ENCODE measurements at places on chromosomes 7 and 10. TPM values are rescaled to one million over a fixed set of nuclear protein-coding genes. Genes with fewer than 3 reads are reported as not detected.

- no peak for DNase-seq
- no peak overlapping the region for H3K4me3 ChIP-seq
- no peak overlapping the region for H3K27ac ChIP-seq
- no peaks in the 10 kb centered on the region for H3K4me1 ChIP-seq
- H3K27me3 ChIP-seq: no peaks in the 10 kb centered on the region
These were observed 144.6 kb downstream of the NRCAM start for GRCh38 chr7:108311446-108312168.

- H3K27ac ChIP-seq: peak overlapping the region; percentile 33
- H3K4me3 ChIP-seq: no peak overlapping the region
- H3K36me3 ChIP-seq: no peaks in the 10 kb centered on the region
- DNase-seq: peak; percentile 42
- no peaks in the 10 kb centered on the region for H3K27me3 ChIP-seq
These were observed 297.2 kb downstream of the RPS24 start for GRCh38 chr10:78330884-78331283.

GRCh38 chr10:133520193-133520738 lies 6.9 kb upstream of the CYP2E1 start:
- H3K4me1 ChIP-seq: peaks cover 7% of the 10 kb centered on the region
- peak overlapping the region; percentile 13 for H3K4me3 ChIP-seq
- no peaks in the 10 kb centered on the region for H3K36me3 ChIP-seq
- no peak overlapping the region for H3K27ac ChIP-seq
- no peak for DNase-seq

GRCh38 chr7:141551094-141551781 lies at the start of gene AGK:
Gene AGK (plus strand): TSS chr7:141551410. CDS start chr7:141555467, 4,057 bp downstream.
- H3K27me3 ChIP-seq: no peaks in the 10 kb centered on the region
- H3K36me3 ChIP-seq: peaks cover 7% of the 10 kb centered on the region
- H3K4me3 ChIP-seq: peak within 1 kb of the TSS; percentile 95
- H3K4me1 ChIP-seq: no peaks in the 10 kb centered on the region

DNA sequence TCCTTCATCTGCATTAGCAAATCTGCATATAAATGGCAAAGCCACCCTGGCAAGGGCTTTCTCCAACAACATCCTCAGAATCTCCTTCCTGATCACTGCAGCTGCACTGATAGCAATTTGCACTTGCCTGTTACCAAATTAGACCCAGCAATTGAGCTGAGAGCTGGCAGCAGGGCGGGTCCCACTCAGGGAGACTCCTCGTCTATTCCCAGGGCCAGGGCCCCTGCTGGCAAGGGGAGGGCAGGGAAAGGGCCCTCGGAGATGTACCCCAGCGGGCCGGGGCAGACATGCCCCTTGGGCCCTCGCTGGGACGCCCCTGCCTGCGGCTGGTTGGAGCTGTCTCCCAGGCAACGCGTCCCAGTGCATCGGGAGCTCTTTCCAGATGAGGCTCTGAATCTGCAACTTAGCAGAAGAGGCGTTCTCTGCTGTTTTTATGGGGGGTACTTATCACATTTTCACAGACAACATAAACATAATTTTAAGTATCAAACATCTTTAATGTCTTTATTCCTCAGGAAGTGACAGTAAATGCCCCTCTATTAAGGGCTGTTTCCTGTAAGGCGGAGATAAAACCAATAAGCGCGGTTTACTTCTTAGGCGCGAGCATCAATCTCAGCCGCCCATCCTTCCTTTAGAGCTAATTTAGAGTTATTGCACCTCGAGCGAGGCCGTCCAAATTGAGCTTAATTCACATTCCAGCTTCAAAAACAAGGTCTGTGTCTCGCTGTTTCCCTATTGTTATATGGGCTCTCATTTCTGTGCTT lies 249.0 kb upstream of the PPP2R2D start:
- H3K27me3 ChIP-seq: no peaks in the 10 kb centered on the region
- no peak overlapping the region for H3K4me3 ChIP-seq
- no peaks in the 10 kb centered on the region for H3K4me1 ChIP-seq
- no peaks in the 10 kb centered on the region for H3K36me3 ChIP-seq

DNA sequence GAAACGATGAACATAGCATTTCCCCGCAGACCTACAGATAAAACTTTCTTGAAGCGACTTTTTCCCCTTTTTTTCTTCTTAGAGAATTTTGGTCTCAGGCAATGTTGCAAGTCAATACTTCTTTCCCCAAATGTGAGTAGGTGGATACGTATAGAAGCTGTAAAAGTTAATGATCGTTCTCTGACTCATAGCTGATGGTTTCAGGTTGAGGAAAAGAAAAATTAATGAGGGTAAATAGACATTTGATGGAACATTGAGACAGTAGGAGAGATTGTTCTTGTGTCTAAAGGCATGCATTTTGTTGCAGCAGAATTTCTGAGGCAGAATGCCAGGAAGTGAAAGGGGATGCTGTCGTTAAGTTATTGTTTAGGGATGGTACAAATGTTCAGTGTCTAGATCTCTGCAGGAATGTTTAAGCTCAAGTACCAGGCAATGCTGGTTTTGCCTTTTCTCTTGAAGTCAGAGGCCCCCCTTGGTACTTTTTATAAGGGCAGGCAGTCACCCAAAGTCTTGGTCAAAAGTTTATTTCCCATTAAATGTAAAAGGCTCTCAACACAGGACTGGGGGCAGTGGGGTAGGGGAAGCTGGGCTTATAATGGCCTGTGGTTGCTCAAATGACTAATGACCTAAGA lies 9.3 kb downstream of the TCF7L2 start:
- no peaks in the 10 kb centered on the region for H3K4me1 ChIP-seq
- DNase-seq: no peak
- no peaks in the 10 kb centered on the region for H3K36me3 ChIP-seq
- no peak overlapping the region for H3K27ac ChIP-seq
- no peak overlapping the region for H3K4me3 ChIP-seq
- no peaks in the 10 kb centered on the region for H3K27me3 ChIP-seq

DNA sequence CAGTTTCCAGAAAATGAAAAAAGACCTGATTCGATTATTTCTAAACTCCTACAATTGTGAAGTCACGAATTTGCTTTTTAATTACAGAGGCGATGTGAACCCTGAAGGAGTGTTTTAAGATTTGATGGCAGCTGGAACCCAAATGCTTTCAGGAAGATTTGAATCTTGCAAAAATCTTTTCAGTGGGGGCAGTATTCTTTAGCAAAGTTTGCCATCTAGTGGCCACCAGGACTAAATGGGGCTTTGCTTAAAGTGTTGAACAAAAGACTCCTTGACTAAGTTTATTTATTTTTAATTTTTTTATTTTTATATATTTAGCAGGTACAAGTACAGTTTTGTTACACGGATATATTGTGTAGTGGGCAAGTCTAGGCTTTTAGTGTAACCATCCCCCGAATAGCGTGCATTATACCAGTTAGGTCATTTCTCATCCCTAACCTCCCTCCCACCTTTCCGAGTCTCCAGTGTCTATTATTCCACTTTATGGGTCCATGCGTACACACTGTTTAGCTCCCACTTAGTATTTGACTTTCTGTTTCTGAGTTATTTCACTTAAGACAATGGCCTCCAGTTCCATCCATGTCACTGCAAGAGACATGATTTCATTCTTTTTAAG lies 98.8 kb downstream of the CACNB2 start:
- no peaks in the 10 kb centered on the region for H3K36me3 ChIP-seq
- peak overlapping the region; percentile 3 for H3K27ac ChIP-seq
- DNase-seq: no peak
- no peak overlapping the region for H3K4me3 ChIP-seq
- no peaks in the 10 kb centered on the region for H3K4me1 ChIP-seq

The PON2 gene
- total RNA-seq: 77.1 TPM

The AKR1B15 gene
- total RNA-seq: not detected

The GBX1 gene
- not detected for total RNA-seq

- H3K36me3 ChIP-seq: no peaks in the 10 kb centered on the region
- H3K4me3 ChIP-seq: no peak overlapping the region
- H3K27ac ChIP-seq: no peak overlapping the region
These were observed 11.0 kb downstream of the TBATA start for GRCh38 chr10:70773965-70774809.

- DNase-seq: no peak
- H3K4me3 ChIP-seq: no peak overlapping the region
- no peaks in the 10 kb centered on the region for H3K27me3 ChIP-seq
- no peak overlapping the region for H3K27ac ChIP-seq
These were observed 1.3 kb upstream of the SPOCK2 start for GRCh38 chr10:72089618-72090017.

The PLCE1 gene
- 28.1 TPM for total RNA-seq

- no peaks in the 10 kb centered on the region for H3K36me3 ChIP-seq
- peak overlapping the region; percentile 94 for H3K27ac ChIP-seq
- no peaks in the 10 kb centered on the region for H3K4me1 ChIP-seq
- DNase-seq: no peak
- no peaks in the 10 kb centered on the region for H3K27me3 ChIP-seq
These were observed 28.4 kb downstream of the GTF2IRD1 start for GRCh38 chr7:74482197-74482467.

GRCh38 chr10:45373003-45373575 lies 927 bp upstream of the ALOX5 start:
- peak overlapping the region; percentile 45 for H3K4me3 ChIP-seq
- no peaks in the 10 kb centered on the region for H3K27me3 ChIP-seq
- no peaks in the 10 kb centered on the region for H3K36me3 ChIP-seq
- no peak for DNase-seq
- H3K4me1 ChIP-seq: peaks cover 20% of the 10 kb centered on the region

The OR2A1 gene
- 0.28 TPM for total RNA-seq

DNA sequence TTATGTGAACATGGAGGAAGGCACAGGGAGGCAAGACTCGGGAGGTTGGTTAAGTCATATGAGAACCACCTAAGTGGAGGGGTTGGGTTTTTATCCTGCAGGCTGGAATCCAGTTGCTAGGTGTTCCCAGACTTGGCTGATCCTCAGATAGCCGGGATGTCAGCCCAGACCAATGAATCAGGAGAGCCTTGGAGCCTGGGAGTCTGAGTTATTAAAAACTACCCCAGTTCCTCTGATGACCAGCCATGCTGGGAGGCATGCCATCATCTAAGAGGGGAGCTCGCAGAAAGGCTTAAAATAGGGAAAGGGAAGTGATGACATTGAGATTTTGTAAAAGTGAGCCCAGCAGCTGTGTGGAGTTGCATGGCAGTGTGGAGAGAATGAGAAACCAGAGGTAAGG lies 238.1 kb downstream of the ZNF248 start:
- DNase-seq: no peak
- H3K4me1 ChIP-seq: no peaks in the 10 kb centered on the region
- no peak overlapping the region for H3K4me3 ChIP-seq
- no peaks in the 10 kb centered on the region for H3K36me3 ChIP-seq
- no peak overlapping the region for H3K27ac ChIP-seq

GRCh38 chr7:82036146-82036886 lies 266.5 kb upstream of the HGF start:
- H3K27ac ChIP-seq: no peak overlapping the region
- no peaks in the 10 kb centered on the region for H3K36me3 ChIP-seq
- H3K27me3 ChIP-seq: no peaks in the 10 kb centered on the region

The TAS2R41 gene
- not detected for total RNA-seq

GRCh38 chr7:106425017-106425719 lies 140.4 kb upstream of the NAMPT start:
- H3K4me3 ChIP-seq: no peak overlapping the region
- H3K36me3 ChIP-seq: no peaks in the 10 kb centered on the region
- H3K27me3 ChIP-seq: no peaks in the 10 kb centered on the region
- peak; percentile 94 for DNase-seq
- peak overlapping the region; percentile 75 for H3K27ac ChIP-seq
- no peaks in the 10 kb centered on the region for H3K4me1 ChIP-seq

- no peak overlapping the region for H3K4me3 ChIP-seq
- H3K4me1 ChIP-seq: no peaks in the 10 kb centered on the region
- H3K27me3 ChIP-seq: no peaks in the 10 kb centered on the region
- H3K27ac ChIP-seq: no peak overlapping the region
- no peaks in the 10 kb centered on the region for H3K36me3 ChIP-seq
These were observed 138.1 kb downstream of the ARL5B start for GRCh38 chr10:18797286-18797685.

GRCh38 chr7:2723138-2723850 lies 35.3 kb downstream of the AMZ1 start:
- H3K4me3 ChIP-seq: no peak overlapping the region
- H3K27me3 ChIP-seq: no peaks in the 10 kb centered on the region
- H3K27ac ChIP-seq: no peak overlapping the region
- peaks cover 7% of the 10 kb centered on the region for H3K4me1 ChIP-seq

- no peak for DNase-seq
- no peak overlapping the region for H3K4me3 ChIP-seq
- no peaks in the 10 kb centered on the region for H3K36me3 ChIP-seq
- no peaks in the 10 kb centered on the region for H3K4me1 ChIP-seq
These were observed 96.1 kb downstream of the TPST1 start for GRCh38 chr7:66301249-66301648.

The MGAM2 gene
- total RNA-seq: 0.15 TPM

GRCh38 chr7:76358481-76359110 lies at the start of gene YWHAG:
Gene YWHAG (minus strand): TSS chr7:76358991. CDS start chr7:76358808, 183 bp downstream.
- H3K4me1 ChIP-seq: peaks cover 49% of the 10 kb centered on the region
- H3K27ac ChIP-seq: peak within 1 kb of the TSS; percentile 99
- peaks cover 17% of the 10 kb centered on the region for H3K36me3 ChIP-seq
- DNase-seq: peak; percentile 89
- peak within 1 kb of the TSS; percentile 97 for H3K4me3 ChIP-seq

The SH2D4B gene
- 0.12 TPM for total RNA-seq

- no peak for DNase-seq
- no peaks in the 10 kb centered on the region for H3K36me3 ChIP-seq
- no peak overlapping the region for H3K4me3 ChIP-seq
- no peak overlapping the region for H3K27ac ChIP-seq
These were observed 72.8 kb downstream of the FGFR2 start for GRCh38 chr10:121525251-121526134.

The CLDN4 gene
- total RNA-seq: not detected

GRCh38 chr7:53315981-53316380 lies 280.5 kb downstream of the POM121L12 start:
- no peaks in the 10 kb centered on the region for H3K27me3 ChIP-seq
- no peaks in the 10 kb centered on the region for H3K36me3 ChIP-seq
- no peak for DNase-seq
- no peaks in the 10 kb centered on the region for H3K4me1 ChIP-seq
- H3K4me3 ChIP-seq: no peak overlapping the region
- H3K27ac ChIP-seq: no peak overlapping the region

The ASZ1 gene
- total RNA-seq: not detected

DNA sequence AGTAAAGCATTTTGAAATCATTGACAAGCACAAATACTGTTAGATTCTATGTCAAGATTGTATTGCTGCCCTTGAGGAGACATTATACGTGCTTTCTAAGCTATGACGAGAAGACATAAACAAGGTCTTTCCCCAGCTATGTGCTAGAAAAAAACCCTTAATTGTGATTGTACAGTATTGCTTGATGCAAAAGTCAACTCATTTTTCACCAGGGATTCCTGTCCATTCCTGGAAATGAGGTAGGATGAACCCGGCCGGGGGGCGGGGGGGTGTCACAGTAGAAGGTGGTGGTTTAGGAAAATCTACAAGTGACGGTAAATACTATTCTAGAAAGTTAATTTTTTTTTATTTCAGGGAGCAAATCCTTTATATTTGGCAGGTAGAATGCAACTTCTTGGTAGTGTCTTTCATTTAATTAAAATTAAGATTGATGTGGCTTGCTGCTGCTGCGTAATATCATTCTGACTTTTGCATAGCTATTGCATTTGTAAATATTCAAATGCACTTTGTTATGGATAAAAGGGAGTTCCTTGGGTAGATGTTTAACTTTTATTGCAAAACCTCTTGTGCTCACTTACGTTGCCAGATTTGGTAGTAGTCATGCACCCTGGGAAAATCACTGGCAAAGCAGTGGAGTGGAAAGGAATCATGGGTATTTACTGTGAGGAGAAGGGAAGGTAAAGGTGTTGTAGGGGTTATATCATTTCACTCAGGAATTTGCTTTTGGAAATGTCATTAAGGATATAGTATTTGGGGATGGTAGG lies 164.4 kb upstream of the PRPS1L1 start:
- no peaks in the 10 kb centered on the region for H3K36me3 ChIP-seq
- H3K4me1 ChIP-seq: no peaks in the 10 kb centered on the region
- H3K27me3 ChIP-seq: no peaks in the 10 kb centered on the region

GRCh38 chr7:139490130-139490529 lies 6.7 kb upstream of the KLRG2 start:
- H3K4me1 ChIP-seq: no peaks in the 10 kb centered on the region
- no peaks in the 10 kb centered on the region for H3K27me3 ChIP-seq

The PRF1 gene
- 1.1 TPM for total RNA-seq

Data from right atrium auricular region (tissue), 2 donors.